ENCODE measurements at places on chromosomes 13 and 19.

- no peak for DNase-seq
Measured at GRCh38 chr13:21075011-21075378, 13.6 kb upstream of the LATS2 start.

DNA sequence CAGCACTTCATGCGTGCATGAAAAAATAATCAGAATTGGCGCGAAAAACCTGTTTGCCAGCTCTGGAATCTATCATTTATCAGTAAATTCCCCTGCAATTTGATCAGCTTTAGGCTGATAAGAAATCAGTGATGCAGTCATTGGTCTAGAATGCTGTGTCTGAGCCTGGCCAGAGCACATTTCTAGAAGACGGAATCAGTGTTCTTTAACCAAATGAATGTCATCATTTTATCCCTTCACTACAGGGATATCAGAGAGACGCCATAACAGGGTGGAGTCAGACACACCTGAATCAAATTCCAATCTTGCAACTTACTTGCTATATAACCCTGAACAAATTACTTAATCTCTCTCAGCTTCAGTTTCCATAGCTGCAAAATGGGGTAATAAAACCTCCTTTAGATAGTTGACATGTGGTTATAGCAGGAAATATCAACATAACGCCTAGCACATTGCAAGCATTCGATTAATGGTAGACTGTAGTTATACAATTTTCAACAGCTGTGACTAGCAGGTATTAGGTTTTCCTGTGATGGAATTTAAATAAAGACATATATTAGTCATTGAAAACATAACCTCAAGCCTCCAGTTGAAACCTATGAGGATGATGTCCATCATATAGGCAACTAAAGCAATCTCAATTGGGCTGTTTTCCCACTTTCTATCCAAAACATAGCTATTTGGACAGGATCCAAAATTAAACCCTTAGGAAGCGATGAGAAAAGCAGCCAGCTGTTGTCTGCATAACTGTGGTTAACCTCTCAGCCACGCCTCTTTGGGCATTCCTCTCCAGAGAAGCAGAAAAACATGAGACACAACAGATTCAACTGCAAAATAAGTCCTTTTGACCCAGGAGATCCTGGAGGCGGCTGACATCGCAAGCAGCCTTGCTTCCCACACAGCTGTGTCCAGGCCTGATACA lies 51.6 kb upstream of the UBL3 start:
- DNase-seq, result no peak

DNA sequence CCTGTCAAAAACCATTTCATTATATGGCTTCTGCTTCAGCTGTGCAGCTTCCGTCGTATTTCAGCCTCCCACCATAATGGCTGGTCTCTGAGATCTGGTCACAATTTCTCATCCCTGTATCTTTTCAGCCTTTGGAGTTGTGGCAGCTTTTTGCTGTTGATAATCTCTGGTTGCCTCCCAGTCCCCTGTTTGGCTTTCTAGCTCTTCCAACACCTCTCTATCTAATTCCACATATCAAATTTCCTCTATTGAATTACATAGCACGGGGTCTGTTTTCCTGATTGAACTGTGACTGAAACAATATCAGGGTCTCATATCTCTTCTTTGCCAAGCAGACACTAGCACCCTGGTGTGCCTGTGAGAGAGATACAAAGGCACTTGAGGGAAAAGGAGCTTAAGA lies 222.1 kb upstream of the OBI1 start:
- DNase-seq, result no peak

DNA sequence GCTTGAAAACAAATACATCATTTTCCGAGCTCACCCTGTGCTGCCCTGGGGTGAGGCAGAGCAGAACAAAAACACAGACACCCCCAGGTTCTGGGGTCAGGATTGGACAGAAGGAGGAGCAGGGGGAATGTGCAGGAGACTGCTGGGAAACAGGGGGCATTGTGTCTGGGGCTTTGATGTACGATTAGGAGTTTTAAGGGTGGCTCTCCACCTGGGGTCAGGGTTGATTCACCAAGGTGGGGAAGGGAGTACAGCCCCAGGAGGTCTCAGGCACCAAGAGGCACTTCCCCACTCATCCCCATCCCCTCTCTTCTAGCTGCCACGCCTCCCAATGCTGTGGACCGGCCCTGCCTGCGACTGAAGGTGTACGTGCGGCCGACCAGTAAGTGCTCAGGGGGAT lies 12.6 kb downstream of the EFNA2 start:
- DNase-seq, result no peak

DNA sequence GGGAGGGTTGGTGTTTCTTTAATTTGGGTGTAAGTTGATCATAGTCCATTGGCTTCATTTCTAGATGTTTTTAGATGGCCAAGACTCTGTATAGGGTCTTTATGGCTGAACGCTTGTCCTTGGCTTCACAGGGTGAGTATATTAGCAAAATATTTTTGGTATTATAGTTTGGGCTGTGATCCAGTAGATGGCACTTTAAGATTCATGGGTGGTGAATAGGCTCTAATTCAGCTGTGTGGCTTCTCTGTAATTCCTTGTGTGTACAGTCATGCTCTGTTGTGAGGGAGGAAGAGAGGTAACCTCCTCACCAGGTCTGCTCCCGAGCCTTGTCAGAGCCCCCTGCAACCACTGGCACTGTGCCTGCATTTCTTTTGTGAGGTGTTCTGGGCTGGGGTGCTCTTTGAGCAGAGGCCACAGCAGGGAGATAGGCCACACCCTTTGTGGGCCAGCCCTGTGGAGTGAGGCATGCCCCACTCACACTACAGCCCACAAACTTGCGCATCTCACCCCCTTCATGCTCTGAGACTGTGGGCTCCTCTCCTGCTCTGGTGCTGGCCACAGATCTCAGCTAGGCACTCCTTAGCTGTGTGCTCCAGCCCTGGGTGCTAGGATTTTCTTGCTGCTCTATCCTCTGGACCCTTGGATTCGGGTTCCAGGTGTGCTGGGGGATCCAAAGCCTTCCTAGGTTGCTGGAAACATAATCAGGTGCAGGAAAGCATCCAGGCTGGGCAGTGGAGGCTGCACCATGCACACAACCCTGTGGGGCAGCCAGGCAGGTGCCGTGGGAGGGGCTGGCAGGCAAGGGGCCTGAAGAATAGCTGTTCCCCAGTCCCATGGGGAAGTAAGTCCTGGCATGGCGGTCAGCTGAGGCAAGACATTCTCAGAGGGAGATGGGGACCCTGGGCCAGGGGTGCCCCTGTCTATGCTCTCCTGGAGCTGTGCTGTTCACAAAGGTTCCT lies 193.9 kb downstream of the GPC5 start:
- DNase-seq, result no peak

DNA sequence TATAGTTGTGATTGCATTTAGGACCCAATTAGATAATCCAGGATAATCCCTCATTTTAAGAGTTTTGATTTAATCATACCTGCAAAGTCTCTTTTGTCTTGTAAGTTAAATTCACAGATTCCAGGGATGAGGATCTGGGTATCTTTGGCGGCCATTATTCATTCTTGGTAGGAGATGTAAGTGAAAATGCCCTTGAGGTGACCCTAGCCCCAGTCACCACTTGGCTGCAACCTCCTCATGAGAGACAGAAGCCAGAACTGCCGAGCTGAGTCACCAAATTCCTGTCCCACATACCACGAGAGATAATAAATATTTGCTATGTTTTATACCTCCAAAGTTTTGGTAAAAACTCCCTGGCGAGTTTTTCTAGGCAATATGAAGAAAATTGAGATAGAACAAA lies 389.4 kb downstream of the RFC3 start:
- DNase-seq, result no peak

- no peak for DNase-seq
Measured at GRCh38 chr19:13984875-13985741, 21.0 kb downstream of the RFX1 start.

DNA sequence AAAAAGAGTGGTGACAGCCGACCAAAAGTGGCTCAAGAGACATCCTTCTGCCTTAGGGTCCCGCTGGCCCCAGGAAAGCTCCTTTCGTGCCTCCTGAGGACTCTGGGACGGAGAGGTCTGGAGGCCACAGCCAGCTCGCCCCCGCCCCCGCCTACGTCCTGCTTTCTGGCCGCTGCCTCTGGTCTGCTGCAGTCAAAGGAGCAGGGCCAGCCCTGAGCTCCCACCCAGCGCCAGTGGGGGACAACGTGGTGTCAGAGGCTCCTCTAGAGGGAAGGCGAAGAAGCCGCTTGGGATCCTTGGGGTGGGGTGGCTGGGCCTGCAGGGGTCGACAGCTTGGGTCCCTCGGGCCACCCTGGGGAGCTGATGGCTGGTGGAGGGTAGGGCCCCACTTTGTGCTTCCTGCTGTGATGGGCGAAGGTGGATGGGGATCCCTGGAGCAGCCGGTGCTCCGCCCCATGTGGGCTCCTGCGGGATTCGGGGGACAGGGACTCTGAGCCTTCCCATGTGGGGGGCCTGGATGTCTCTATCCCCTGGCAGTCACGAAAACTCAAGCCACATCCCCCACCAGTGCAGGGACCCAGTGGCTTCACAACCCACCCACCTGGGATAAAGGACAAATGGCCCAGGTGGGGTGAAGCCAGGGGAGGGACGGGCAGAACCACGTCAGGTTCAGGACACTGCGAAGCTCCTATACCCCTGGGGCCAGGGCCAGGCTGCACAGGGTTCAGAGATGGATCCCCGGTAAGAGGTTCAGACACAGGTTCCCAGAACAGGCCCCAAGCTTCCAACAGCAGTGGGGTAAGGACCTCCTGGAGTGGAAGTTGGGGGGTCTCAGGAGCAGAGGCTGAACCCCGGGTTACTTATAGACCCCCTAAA lies 9.0 kb upstream of the DIRAS1 start:
- DNase-seq, result no peak

DNA sequence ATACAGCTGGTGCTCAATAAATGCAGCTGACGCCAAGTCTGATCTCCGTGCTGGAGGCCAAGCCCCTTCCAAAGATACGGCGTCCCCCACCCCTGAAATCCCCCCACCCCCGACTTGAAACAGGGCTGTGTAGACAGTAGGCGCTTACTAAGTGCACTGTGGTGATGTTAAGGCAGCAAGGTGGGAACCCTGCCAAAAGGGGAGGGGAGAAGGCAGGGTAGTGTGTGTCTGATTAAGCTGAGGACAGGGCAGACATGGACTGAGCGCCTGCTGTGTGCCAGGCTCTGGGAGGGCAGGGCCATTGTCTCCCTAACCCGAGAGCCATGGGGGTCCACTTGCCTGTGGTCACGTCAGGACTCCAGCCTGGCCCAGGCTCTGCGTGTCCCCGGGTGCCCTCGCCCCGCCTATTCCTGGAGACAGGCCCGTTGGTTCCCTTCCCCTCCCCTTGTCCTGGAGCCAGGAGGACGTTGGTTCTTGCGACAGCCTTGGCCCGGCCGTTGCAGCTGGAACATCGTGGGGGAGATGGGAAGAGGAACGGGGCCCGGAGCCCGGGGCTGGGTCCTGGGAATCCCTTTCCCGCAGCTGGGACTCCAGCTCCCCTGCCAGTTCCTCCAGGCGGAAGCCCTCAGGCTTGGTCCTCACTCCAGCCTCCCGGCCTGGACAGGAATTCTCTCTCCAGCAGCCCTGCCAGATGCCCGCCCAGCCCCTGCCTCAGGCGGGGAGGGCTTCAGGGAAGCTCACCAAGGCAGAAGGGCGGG lies 1.7 kb upstream of the ELANE start:
- DNase-seq, result no peak

Data from activated T-helper 9 cell treated with anti-CD3 and anti-CD28 coated beads, Interleukin-2, amount 50 U/mL, for 16 hours (primary cell).